HFF-Myc (cell line): ENCODE measurements at places on chromosomes 5 and 9.

GRCh38 chr5:179974946-179975712 lies 67.4 kb upstream of the TBC1D9B start:
- DNase-seq, result no peak

GRCh38 chr5:166330036-166330435 lies 1961.4 kb upstream of the WWC1 start:
- DNase-seq, result no peak

DNA sequence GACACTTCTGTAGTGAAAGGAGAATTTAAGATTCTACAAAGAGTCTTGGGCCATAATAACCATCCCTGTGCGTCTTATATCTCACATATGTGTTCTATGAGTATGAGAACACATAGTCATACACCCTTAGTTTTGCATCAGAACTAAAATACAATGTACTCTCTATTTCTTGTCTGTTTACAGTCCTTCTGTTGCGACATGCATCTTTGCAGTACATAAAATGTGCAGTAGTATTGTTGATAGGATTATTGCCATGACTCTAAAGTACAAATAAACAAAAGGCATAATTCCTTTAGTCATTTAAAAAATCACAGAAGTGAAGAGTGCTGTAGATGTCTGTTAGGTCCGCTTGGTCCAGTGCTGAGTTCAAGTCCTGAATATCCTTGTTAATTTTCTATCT lies 201.9 kb downstream of the NR3C1 start:
- no peak for DNase-seq

GRCh38 chr9:69223605-69224004 lies 49.5 kb downstream of the TJP2 start:
- DNase-seq, result peak; percentile 44

GRCh38 chr5:158039441-158039840 lies 180.5 kb upstream of the CLINT1 start:
- DNase-seq, result no peak

DNA sequence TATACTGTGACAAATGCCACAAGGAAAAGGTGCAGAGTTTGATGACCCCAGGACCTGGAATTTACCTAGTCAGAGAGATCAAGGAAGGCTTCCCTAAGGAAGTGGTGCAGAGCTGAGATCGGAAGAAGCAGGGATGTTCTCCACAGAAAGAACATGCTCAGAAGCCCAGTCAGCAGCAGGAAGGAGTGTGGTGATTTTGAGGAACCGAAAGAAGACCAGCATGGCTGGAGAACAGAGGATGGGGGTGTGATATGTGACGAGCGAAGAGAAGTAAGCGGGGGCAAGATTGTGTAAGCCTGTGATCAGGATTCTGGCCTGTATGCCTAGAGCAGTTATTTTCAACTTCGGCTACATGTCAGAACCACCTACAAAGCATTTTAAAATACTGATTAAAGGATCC lies 18.7 kb upstream of the PIK3R1 start:
- DNase-seq, result no peak

DNA sequence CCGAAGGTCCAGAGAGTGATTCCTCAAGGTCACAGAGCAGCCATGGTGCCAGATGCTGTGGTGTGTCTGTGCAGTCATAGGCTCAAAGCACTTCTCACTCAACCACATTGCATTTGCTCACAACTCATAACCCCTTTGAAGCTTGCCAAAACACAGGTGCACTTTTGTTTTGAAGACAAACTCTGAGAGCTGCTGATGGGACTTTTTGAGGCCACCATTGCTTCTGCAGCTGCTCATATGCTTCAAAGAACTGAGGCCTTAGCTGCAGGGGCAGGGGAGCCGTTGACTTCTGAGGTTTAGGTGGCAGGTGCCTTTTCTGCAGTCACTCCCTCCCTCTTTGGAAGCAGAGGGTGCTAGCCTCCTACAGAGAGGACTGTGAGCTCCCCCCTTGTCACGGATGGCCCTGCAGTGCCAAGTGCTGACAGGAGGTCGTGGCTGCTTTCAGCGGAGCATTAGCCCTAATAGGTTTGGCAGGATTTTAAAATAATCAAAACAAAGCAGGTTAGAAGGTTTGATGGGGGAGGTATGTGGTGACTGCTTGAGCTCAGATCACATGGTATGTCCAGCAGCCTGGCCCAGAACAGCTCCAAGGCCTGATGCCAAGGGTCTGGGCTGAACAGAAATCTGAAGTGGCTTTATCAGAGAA lies 232.1 kb downstream of the MAN2A1 start:
- DNase-seq, result no peak

GRCh38 chr9:135815413-135815812 lies 91.9 kb downstream of the CAMSAP1 start:
- DNase-seq, result no peak

DNA sequence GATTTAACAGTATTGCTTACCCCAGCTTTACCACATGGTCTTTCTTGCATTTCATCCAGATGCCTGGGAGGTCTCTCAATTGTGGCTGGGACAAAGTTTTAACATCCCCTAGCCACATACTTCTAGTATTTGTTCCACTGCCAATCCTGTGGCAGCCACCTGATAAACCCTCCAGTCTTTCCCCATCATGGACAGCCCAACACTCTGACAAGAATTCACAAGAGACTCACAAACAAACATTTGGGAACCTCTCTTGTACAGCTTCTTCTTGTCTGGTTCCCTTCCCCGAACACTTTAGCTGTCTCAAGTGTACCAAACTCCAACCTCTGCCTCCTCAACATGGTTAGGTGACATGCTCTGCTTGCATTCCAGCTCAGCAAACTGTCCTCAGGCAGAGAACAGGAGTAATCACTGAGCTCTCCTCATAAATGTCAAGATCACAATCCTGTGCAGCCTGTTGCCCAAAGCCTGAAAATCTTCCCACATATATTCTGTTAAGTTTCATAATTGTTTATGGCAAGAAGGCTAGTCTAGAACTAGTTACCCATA lies 59.7 kb downstream of the STRBP start:
- no peak for DNase-seq

GRCh38 chr5:74402553-74402952 lies 238.0 kb downstream of the ENC1 start:
- DNase-seq, result no peak

DNA sequence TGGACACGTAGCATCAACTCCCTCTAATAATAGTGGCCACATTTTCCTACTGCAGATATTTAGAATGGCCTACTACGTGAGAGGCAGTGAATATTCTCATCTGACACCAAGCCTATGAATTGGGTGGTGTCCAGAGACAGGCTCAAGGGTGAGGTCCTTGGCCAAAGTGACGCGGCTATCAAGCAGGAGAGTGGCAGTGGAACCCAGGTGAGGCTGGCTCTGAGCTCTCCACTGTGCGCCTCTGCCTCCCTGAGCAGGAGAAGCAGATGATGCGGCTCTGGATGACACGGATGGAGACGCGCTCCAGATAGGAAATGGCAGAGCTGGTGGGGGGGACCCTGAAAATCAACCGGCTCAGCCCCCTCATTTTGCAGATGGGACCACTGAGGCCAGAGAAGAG lies 69.7 kb downstream of the CFAP77 start:
- DNase-seq, result no peak

GRCh38 chr9:295576-295975 lies 80.9 kb downstream of the DOCK8 start:
- no peak for DNase-seq

- DNase-seq, result no peak
Measured at GRCh38 chr9:8804613-8805012, 1005.0 kb upstream of the DMAC1 start.

- no peak for DNase-seq
Measured at GRCh38 chr5:95763941-95764340, 32.8 kb downstream of the RHOBTB3 start.

GRCh38 chr5:139014726-139015125 lies 139.6 kb upstream of the LRRTM2 start:
- DNase-seq, result peak; percentile 40

- no peak for DNase-seq
Measured at GRCh38 chr9:89864731-89865130, 259.9 kb downstream of the GADD45G start.

- no peak for DNase-seq
Measured at GRCh38 chr9:89891591-89892304, 286.9 kb downstream of the GADD45G start.

DNA sequence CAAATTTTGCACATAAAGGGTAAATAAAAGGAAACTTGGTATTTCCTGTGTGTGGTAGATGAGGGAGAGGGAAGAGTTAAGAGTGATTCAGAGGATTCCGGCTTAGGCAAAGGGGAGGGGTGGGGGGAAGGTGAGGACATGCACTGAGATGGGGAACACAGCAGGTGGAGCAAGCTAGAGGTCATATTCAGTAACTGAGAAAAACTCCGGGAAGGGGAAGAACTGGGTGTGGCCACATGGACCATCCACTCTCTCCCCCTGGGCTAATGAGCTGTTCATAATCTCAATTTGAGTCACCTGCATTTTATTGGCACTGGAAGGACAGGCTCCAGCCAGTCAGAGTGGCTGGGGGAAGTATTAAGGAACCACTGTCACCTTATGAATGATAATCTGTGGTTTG lies 45.1 kb upstream of the UGCG start:
- DNase-seq, result no peak

GRCh38 chr5:59798862-59799667 lies 94.5 kb downstream of the PDE4D start:
- DNase-seq, result peak; percentile 32

DNA sequence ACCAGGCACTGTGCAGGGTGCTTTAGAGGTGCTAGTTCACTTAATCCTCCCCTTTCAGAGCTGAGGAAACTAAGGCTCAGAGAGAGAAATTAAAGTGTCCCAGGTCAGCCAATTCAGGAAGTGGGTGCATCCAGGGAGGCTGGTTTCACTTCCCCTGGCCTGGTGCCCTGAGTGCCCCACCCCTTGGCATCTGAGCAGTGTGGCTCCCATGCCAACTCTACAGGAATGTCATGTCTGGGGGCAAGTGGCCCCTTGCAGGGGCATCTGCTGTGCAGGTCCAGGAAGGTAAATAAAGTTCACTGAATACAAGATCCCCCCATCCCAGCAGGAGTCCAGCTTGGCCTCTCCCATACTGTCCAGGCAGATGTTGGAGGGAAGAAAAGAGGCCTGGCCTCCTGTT lies 4.4 kb upstream of the N4BP3 start:
- no peak for DNase-seq

DNA sequence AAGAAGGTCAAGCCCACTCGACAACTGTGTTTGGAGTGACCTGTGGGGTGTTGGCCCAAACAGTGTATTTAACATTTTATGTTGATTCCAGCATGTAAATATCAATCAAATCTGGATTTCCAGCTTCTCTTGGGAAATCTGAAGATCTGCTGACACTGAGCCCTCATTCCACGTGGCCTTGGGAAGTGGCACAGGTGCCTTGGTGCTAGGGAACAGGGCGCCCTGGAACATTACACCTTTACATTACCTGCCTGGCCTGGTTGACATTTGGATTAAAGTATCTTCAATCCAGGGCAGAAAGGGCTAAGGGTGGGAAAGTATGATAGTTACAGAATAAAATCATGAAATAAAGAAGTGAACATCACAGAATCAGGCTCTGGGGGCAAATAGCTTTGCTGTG lies 84.9 kb upstream of the CTSL start:
- DNase-seq, result no peak

DNA sequence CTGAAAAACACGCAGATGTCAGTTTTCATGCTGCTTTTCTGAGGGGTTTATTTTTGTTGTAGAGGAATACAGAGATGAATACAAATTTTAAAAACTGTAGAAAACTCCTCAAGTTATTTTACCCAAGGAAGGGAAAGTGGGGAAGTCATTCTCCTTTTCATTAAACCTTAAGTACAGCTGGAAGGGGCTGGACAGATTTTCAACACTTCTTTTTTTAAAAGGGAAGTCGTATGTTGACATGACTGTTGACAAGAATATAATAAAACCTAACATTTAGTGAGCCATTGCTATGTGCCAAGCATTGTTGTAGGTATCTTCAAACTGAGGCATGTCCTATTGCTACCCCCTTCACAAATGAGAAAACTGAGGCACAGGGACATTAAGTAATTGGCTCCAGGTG lies 235.7 kb upstream of the ELL2 start:
- no peak for DNase-seq

GRCh38 chr5:177430972-177431316 lies 4.5 kb downstream of the GRK6 start:
- DNase-seq, result no peak

GRCh38 chr5:76790632-76791290 lies 28.1 kb upstream of the F2RL1 start:
- DNase-seq, result peak; percentile 97

- DNase-seq, result no peak
Measured at GRCh38 chr9:134403292-134403681, 77.0 kb downstream of the RXRA start.

DNA sequence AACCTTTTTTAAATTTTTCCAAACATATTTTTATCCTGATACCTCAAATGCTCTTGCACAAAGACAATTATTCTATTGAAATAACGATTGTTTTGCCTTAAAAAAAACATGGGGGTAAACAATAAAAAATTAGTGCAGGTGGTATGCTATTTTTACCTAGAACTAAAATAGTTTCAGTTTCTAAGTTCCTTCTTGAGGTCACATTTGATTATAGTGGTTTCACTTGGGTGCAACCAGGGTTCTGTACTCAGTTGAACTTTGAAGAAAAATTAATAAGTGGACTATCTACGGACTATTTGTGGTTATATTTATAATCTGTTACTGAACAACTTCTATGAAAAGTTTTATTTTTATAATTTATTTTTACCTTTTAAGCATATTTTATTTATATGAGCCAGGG lies 387.1 kb upstream of the IZUMO3 start:
- no peak for DNase-seq

GRCh38 chr5:172078726-172079345 lies 72.4 kb upstream of the FBXW11 start:
- DNase-seq, result peak; percentile 30

DNA sequence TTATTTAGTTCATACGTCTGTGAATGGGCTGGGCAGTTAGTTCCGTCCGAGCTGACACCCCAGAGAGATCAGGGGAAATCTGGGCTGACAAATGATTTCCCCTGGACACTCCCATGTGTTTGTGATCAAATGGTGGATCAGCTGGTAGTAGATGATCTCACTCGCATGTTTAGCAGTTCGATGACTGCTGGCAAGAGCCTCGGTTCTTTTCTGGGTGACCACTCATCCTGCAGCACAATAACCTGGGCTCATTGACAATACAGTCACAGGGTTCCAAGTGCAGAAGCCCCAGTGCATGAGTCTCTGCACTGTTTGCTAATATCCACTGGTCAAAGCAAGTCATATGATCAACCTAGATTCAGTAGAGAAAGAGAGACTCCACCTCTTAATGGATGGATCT lies 155.9 kb downstream of the NR2F1-AS1 start:
- DNase-seq, result no peak

- DNase-seq, result no peak
Measured at GRCh38 chr5:180402716-180403115, 49.6 kb upstream of the GFPT2 start.

GRCh38 chr5:67908126-67908765 lies 307.3 kb upstream of the PIK3R1 start:
- DNase-seq, result no peak

GRCh38 chr9:121222524-121223171 lies 21.0 kb upstream of the RAB14 start:
- no peak for DNase-seq

DNA sequence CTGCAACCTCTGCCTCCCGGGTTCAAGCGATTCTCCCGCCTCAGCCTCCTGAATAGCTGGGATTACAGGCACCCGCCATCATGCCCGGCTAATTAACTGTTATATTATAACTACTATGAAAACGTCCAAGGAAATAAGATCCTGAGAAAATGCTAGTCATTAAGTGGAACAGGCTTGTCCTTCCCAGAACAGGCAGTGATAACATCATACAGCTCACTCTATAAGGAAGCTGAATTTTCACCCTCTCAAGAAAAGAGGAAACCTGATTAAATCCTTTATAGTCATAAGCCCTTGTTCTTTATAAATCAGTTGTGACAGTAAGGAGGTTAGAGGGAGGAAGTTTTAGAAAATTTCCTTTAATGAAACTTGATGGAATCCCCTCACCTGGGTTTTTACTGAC lies 163.9 kb upstream of the CLINT1 start:
- DNase-seq, result no peak
